ENCODE measurements at places on chromosomes 2 and 18.

DNA sequence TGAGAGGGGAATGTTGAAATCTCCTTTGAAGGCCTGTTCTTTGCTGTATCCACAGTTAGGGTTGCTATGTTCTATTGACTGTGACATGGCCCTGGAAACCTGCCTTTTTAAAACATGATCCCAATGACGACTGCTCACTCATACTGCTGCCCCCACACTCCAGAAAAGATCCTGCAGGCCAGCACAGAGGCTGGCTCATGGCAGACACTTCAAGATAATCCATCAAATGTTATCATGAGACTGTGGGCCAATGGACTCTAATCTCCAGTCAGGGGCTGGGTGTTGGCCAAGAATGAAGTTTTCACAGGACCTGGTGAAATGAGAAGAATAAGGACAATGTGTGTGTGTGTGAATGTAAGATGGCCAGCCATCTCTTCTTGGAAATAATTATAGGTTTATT, 59.0 kb upstream of the THOC1 start:
- DNase-seq: no peak

GRCh38 chr2:135151615-135152014, 99.5 kb downstream of the RAB3GAP1 start:
- no peak for DNase-seq

DNA sequence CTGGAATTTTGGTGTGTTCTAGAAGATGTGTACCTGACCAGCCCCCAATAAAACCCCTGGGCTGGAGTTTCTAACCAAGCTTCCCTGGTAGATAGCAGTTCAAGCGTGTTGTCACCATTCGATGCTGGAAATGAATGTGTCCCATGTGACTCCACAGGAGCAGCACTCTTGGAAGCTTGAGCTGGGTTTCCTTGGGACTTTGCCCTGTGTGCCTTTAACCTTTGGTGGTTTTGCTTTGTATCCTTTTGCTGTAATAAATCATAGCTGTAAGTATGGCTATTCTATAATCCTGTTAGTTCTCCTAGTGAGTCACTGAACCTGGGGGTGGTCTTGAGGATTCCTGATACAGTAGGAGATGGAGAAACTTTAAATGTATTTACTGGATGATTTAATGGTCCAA, 65.2 kb downstream of the KLHL14 start:
- DNase-seq: no peak

- DNase-seq: no peak
Observed at GRCh38 chr2:188693111-188693510, 281.1 kb upstream of the COL3A1 start.

DNA sequence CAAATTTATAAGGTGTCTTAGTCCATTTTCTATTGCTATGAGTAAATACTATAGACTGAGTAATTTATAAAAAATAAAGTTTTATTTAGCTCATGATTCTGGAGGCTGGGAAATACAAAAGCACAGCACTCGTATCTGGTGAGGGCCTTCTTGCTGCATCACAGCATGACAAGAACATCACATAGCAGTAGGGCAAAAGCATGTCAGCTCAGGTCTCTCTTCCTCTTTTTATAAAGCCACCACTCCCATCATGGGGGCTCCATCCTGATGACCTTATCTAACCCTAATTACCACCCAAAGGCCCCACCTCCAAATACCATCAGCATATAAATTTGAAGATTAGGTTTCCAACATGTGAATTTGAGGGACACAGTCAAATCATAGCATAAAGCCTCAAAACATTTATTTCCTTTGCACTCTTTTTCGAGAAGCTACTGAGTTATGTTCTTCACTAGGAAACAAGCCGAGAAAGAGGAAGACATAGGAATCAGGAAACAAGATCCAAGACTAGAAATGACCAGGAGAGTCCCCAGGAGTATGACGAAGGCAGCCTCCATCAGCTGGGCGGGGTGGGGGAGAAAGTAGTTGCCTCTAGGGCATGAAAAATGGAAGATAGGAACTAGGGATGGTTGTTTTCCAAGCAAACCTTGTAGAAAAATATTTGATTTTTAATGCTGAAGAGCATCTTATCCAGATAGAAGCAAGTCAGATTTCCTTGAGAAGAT, 24.1 kb upstream of the NABP1 start:
- no peak for DNase-seq

DNA sequence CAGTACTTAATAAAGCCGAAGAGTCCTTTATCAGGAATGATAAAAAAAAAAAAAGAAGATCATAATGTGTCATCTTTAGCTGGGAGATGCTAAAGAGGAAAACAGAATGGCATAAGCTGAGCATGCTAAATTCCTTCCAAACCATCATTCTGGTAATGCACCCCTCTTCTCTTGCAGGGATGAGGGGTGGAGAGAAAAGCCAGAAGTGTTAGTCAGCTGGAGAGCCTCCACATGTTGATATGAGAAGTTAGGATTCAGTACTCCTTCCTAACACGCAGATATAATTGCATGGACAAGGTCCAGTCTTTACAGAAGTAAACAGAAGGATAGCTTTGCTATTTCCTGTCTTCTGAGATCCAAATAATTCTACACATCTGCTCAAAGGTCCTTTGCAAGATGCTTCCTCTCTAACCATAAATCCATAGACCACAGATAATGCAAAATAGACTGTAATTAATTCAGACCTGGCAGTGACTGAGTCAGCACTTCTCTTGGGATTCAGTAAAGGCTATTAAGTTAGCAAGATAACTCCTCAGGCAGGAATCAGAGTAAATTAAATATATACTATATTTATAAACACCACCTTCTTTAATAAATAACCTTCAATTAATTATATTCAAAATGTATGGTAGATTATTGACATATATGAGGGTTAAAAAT, 930.0 kb upstream of the KLHL29 start:
- DNase-seq: no peak

DNA sequence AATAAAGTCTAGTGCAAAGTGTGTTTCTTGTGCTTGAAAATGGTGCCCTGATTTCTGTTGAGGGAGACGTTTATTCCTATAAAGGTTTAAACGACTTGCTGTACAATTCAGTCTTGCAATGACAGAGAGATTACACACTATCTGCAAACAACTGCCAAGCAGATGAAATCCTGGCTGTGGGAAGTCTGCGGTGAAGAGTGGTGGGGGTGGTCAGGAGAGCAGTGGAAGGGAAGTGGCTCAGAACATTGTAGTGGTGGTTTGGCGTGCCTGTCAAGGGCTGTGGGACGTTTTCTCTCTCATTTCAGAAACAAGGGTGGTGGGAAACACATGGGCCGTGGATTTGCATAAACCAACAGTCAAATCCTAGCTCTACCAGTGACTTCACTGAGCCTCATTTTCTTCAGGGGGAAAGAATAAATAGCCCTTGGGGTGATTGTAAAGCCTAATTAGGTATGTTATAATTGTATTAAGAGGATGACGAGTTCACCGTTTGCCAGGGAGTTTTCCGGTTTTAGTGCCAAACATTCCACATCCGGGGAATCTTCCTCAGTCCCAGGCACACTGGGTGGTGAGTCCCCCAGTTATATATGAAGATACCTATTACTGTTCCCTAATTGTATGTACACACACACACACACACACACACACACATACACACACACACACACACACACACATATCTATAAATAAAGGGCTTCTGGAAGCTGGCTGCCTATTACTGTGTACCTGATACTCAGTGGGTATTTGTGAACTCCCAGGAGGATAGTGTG, 115.0 kb downstream of the SPTBN1 start:
- peak; percentile 65 for DNase-seq

DNA sequence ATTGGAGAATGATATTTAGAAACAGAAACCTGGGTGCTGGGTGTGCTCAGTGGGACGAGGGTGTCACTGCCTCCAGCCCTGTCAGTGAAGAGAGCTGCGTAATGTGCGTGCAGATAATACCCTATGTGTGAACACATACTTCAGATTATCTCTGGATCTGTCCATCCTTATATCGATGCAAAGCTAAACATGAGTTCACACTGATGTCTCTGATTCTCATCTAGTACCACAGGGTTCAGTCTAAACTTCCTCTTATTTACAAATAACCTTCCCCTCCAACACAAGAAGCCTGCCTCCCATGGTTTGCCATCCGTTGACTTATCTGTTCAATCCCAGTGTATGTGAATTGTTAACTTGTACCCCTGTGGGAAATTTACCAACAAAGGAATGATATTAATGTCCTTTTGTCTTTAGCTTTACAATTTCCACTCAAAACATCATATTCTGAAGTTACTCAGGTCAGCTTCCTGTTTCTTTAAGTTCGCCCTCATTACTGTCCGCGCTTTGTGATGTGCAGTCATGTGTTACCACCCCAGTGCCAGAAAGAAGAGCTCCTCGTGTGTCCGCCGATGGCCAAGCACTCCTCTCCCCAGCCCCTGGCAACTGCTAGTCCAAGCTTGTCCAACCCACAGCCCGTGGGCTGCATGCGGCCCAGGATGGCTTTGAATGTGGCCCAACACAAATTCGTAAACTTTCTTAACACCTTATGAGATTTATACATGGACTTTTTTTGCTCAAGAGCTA, 108.2 kb downstream of the RTP5 start:
- no peak for DNase-seq

GRCh38 chr2:197929008-197929885, 124.9 kb downstream of the PLCL1 start:
- no peak for DNase-seq

DNA sequence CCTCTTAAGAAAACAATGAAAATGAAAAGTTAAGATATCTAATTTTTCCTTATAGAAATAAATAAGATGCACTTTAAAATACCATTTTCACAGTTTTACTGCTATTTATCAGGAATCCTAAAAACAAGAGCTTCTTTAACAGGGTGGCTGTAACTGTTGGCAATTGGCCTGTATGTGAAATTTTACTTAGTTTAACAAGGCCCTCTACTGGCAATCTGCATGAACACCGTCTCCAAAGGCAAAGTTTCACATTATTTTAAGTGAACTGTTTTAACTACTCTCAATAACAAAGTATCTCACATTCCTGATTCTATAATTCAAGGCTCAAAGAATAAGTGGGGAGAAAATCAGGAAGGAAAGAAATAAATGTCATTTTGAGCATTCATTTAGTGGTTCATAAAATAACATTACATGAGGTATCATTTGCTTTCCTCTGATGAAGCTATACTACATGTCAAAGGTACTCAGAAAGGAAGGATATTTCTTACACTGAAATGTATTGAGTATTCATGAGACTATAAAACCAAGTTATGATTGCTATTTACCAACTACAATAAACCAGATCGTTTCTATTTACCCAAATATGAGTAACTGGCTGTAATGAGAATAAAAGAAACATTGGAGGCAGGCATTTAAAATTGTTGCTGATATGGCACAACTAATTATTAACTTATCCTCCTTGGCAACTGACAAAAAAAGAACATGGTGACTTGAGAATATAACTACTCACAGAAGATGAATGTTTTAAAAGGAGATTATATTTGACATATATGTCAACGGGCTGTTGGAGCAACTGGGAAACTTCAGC, 7.0 kb downstream of the NCKAP5 start:
- no peak for DNase-seq

DNA sequence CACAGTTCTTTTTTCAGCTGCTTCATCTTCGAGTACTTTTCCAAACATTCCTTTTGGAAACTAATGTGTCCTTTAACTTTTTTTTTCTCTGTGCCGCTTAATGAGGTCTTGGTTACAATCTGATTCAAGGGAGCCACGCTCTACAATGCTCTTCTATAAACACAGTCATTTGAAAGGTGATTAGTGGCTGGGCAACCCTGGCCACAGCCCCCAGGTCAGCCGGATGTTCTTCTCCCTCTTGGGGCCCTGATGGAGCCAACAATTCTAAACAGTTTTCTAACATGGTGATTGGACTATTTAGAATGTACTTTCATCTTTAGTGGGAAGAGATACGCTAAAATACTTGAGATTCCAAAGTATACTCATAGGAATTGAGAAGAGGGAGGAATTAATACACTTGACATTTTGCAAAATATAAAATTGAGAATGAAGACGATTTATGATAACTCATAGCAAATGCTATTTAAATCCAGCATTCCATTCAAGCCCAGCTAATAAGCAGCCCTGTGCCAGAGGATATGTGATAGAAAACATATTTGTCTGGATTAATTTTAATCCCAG, 83.7 kb upstream of the MBOAT2 start:
- no peak for DNase-seq

GRCh38 chr2:106107509-106108131, 86.5 kb downstream of the UXS1 start:
- no peak for DNase-seq

DNA sequence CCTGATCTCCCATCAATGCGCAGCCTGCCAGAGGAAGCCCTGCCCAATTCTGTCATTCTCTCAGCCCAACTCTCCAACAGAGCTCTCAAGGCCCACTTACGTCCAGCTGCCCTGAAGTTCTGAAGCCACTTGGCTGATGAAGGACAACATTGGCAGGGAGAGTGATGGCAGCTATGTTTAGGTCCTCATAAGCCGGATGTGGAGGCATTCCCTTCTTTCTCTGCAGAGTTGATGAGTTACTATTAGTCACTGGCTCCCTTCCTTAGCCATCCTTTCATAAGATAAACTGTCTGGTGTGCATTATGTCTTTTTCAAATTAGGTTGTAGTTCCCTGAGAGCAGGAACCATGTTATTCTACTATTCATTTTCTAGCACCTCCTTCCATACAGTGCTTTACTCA, 22.5 kb upstream of the TACR1 start:
- no peak for DNase-seq

DNA sequence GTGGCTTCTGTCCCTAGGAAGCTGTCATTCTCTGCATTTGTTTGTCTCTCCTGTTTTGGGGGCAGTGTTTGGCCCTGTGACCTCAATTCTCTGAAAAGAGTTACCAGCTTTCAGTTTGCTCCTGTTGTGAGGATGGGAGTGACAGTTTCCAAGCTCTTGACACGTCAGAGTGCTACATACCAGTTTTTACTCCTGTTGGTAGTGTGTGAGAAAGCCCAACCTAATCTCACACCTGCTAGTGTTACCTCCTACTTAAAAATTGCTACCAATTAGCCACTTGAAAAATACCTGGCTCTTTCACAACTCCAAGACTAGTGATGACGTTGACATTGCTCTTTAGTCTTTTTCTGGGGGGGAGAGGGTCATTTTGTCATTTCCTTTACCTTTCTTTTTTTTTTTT, 14.1 kb downstream of the SKA1 start:
- no peak for DNase-seq
